SJSA1 (cell line): ENCODE measurements at places on chromosomes 4 and X. TPM values are rescaled to one million over a fixed set of nuclear protein-coding genes. Genes with fewer than 3 reads are reported as not detected.

DNA sequence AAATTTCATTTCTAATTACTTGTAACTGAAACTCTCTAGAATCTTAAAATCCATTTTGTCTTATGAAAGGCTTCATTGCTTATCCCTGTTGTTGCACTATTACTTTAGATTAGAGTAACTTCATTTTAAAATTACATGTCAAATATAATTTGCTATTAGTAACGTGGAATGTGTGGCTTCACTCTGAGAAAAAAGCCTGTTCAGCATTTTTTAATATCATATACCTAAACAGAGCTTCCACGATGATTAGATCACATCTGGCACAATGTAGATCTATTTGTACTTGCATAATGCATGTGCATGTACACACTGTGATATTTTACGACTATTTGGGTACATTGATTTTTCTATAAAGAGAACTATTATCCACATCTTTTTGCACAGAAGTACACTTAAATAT, 648.1 kb downstream of the RPA4 start:
- DNase-seq: no peak

DNA sequence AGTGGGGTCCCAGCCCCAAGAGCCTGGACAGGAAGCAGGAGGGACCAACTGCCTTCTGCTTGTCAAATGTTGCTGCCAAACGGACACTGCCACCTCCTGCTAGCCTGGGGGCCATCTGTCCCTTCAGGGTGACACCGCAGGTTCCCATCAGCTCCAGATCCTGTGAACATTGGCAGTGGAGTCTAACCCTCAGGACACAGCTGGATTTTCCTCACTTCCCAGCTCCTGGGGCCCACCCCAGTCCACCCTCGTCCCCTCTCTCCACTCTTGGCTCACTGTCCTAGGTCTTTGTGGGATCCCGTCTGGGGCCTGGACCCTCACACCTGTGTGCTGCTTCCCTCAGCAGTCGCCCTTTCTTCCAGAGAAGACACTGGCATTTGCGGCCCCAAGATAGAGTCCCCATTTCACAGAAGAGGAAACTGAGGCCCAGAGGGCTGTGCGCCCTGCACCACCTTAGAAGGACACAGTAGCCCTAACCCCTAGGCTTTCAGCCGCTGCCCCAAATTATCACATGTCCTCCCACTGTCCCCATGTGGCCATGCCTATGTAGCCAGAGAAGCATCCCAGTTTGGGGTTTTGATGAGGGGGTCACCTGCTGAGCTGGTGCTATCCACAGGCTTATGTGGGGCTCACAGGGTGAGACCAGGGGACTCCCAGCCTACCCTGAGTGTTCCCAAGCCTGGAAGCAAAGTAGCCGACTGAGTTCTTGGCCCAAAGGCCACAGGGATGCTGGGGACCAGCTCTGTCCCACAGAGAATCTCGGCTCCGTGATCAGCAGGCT, 20.1 kb downstream of the PPP2R2C start:
- DNase-seq: no peak

The FGF16 gene
- total RNA-seq: not detected in 2 replicates

DNA sequence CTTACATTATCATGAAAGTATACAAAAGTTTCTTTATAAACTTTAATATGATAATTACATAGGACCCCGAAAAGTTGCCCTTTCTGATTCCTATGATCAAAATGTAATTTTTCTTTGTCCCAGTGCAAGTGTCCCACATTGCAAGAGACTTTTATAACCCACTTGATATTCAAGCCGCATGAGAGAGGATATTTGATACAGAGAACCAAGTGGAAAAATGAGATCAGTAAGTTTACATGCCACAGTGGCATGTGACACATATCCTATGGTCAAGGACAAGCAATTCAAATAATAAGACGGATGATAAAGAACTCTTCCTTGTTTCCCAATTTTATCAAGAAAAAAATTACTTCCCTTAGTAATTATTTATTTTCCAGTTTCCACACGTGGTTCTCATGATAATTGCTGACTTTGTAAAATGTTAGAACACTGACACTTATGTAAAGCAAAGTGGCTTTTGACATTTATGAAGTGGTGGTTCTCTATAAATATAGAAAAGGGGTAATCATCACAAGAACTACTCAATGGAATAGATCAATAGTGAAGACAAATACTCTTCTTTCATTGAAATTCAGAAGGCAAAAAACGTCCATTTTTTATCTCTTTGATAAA, 273.7 kb upstream of the NOCT start:
- DNase-seq: no peak

DNA sequence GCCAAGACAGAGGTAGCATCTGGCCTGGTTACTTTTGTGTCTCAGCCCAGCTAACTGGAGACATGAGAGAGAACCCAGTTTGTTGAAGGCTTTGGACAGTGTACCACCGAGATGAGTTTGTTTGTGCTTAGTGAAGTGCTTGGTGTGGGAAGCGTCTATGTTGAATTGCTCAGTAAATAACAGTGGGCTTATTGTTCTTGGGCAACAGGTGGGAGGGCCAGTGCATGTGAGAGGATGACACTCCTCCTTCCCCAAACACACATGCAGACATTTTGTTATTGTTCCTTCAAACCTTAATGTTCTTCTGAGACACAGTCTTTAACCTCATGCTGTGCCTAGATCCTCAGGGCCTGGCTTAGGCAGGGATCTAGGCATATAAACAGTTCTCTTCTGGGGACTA, 39.7 kb downstream of the MSN start:
- DNase-seq: no peak

DNA sequence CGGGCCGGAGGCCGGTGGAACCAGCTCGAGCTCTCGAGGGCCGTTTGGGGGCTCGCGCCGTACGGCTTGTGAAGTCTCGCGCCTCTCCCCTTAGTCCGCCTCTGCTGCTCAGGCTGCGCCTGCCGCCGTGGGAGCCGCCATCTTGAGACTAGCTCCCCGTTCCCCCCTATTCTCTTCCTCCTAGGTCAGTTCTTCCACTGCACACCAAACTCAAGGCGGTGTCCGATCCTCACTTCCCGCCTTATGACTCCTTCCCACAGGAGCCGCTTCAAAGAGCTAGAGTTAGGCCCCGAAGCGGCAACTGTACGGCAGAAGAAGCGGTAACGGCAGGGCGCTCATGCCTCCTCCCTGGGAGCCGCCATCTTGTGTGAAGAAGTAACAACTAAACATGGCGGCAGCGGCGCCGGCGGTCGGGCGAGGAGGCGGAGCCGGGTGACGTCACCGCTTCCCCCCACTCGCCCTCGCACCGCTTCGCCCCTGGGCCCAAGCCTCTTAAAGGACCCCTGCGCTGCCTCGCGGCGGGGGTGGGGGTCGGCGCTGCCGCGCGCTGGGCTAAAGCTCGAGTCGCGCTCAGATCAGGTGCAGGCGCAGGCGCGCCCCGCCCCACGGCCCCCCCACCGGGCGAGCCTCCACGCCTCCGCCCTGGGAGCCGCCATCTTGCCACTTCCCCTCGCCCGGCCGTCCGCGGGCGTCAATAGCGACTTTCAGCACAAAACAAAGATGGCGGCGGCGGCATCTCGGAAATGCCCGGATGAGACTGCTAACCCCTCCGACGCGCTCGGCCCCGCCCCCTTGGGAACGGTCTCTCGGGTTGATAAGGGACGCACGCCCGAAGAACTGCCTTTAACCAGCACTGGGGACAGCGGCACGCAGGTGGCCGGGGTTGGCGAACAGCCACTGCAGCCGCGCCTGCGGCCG, at the start of gene HCFC1:
TSS of gene HCFC1 (minus strand) at position 369 of the 918 bp plus-strand sequence. CDS start 978 bp downstream, outside the sequence.
- peak; percentile 91 for DNase-seq

The HSFX1 gene
- total RNA-seq: 0.69 and 1.5 TPM in 2 replicates

GRCh38 chrX:154890990-154891639, 5.0 kb downstream of the F8A1 start:
- DNase-seq: no peak

GRCh38 chr4:150425161-150425560, 156.8 kb upstream of the MAB21L2 start:
- no peak for DNase-seq

DNA sequence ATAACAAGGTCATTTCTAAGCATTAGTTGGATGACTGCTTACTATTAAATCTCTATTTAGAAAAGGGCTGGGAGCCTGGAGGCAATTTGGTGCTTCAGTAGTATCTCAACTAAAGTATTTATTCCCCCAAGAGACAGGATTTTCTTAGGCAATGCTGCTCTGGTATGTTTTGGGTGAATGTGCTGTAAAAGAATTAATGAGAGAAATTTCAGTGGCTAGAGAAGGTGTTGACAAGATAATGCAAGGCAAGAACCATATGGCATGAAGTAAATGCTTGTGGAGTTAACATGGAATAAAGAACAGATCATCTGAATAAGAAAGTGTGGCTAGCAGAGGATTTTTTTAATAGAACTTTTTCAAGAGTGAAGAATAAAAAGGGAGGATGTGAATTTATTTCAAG, 3.9 kb downstream of the CYP2U1 start:
- no peak for DNase-seq

The KIT gene
- total RNA-seq: not detected in 2 replicates

- DNase-seq: peak; percentile 42
These were observed 11.2 kb downstream of the CDKN2AIP start for GRCh38 chr4:183455431-183456195.

- no peak for DNase-seq
These were observed 28.6 kb upstream of the CYP2U1 start for GRCh38 chr4:107902715-107903114.

The IRS4 gene
- not detected in 2 replicates for total RNA-seq

DNA sequence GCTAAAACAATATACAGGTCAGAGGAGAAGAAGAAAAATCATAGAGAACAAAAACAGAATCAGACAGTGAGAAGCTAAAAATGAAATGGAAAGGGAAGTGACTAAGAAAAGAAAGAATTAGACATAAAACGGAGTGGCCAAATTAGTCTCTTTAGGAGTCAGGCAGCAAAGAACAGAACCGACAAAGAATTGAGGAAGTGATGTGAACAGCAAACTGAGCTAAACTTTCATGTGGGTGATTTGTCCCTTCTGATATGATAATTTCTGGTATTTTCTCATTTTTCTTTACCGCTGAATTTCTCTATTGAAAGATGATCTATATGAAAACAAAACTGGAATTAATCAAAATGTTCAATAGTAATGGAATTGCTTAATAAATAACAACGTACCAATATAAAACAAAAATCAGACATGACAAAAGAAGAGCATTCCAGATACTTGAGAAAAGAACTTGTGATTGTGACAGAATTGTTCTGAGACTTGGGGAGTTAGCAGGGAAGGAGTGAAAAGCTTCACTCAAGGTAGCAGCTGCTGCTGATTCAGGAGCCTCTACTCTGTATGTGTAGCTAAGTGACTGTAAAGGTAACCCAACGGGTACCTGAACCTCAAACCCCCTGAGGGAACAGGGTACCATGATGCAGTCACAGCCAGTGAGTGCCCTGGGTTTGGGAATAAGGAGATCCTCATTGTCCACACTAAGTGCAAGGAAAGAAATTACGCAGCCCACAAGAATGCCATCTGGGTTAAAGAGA, 8.8 kb downstream of the TAPT1 start:
- DNase-seq: no peak

- DNase-seq: no peak
These were observed 131.0 kb upstream of the HUWE1 start for GRCh38 chrX:53817548-53817947.
